ENCODE measurements at places on chromosomes 4 and X.

- DNase-seq: no peak
Measured at GRCh38 chrX:53294024-53294648, 12.8 kb upstream of the IQSEC2 start.

- no peak for DNase-seq
Measured at GRCh38 chr4:6603128-6603527, 28.1 kb downstream of the MAN2B2 start.

- DNase-seq: no peak
Measured at GRCh38 chrX:151754047-151754429, 19.5 kb downstream of the CNGA2 start.

DNA sequence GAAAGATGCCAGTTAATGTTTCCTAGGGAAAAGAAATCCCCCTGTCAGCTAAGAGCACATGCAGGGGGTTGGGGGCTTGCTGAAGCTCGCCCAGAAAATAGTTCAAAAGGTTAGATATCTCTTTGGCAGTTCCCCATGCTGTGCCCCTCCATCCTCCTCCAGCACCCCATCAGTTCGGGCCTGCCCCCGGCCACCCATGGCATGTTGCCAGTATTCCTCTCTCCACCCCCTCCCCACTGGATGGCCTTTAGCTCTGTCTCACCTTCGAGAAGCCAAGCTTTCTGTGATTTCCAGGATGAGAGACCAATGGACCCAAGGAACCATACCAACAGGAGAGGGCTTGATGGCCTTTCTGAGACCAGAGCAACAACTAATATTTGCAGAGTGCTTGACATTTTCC lies 5.2 kb downstream of the RAB33A start:
- no peak for DNase-seq

DNA sequence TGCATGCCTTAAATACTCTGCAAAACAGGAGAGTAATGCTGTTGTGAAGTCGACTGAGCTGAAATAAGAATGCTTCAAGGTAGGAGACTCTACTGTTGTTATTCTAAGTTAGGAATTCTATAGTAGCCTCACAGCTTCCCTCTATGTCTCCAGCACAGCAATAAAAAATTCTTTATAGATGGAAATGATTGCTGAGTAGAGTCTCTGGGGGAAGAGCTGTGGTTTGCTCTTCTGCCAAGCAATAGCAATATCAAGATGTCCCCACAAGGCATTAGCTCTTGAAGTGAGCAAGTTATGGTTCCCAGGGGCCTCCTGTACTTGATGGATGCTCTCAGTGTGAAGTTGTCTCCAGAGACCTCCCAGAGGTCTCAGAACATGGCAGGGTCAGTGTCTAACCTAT lies 880.6 kb upstream of the FRG1 start:
- no peak for DNase-seq
